ENCODE measurements at places on chromosomes 16 and 17.

- no peak for DNase-seq
Measured at GRCh38 chr17:7263801-7264078, 1.5 kb upstream of the CLDN7 start.

DNA sequence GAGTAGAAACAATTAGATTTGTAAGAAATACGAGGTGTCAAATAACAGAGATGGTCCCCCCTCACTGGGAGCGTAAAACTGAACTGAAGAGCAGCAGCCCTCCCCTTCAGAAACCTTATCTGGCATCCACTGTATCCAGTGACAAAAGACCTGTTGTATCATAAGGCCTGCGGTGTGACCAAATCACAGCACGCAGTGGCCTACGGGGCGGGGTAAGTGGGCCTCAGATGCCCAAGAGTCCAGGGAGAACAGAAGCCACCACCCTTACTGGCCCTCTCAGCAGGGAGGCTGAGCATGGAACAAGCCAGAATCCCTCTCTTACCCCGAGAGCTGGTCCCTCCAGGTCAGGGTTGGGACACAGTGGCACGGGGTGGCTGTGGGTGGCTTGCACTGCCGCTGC lies 5.5 kb downstream of the JMJD6 start:
- DNase-seq = no peak

DNA sequence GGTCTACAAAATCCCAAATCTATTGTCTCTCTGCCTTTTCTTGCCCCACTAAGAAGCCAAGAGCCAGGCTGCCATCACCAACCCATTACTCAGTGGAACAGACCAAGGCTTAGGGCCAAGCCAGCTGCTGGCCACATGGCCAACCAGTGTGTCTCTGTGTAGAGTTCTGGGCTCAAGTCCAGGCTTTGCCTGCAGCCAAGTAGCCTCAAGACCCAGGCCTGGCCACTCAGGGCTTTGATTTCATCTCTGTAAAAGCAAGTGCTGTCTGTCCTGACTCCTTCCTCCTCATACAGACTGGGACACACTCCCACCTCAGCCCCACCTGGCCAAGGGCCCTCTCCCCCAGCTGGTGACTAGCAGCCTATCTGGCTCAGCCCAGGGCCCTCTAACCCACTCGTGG lies 14.6 kb downstream of the SREBF1 start:
- no peak for DNase-seq

GRCh38 chr17:41190328-41190727 lies 641 bp downstream of the KRTAP9-1 start:
- no peak for DNase-seq

- DNase-seq = no peak
Measured at GRCh38 chr16:79618041-79618691, 17.6 kb upstream of the MAF start.

DNA sequence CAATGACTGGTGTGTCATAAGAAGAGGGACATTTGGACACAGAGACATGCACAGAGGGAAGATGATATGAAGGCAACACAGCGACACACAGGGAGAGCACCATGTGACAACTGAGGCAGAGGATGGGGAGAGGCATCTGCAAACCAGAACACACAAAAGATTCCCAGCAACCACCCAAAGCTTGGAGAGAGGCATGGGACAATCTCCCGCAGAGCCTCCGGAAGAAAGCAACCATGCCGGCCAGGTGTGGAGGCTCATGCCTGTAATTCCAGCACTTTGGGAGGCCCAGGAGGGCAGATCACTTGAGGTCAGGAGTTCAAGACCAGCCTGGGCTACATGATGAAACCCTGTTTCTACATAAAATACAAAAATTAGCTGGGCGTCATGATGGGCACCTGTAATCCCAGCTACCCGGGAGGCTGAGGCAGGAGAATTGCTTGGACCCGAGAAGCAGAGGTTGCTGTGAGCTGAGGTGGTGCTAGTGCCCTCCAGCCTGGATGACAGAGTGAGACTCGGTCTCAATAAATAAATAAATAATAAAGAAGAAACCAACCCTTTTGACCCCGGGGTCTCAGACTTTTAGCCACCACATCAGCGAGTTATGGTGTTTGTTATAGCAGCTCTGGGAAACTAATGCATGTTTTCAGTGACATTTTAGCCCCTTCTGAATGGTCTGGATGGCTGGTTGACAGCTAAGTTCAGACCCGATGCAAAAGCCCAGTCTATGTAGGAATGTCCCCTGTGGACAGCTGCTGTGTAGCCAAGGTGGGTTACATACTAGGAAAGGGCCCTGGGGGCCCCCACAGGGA lies 13.8 kb upstream of the PLCG2 start:
- DNase-seq = no peak
